T-helper 2 cell (primary cell): ENCODE measurements at places on chromosomes 7 and 10.

DNA sequence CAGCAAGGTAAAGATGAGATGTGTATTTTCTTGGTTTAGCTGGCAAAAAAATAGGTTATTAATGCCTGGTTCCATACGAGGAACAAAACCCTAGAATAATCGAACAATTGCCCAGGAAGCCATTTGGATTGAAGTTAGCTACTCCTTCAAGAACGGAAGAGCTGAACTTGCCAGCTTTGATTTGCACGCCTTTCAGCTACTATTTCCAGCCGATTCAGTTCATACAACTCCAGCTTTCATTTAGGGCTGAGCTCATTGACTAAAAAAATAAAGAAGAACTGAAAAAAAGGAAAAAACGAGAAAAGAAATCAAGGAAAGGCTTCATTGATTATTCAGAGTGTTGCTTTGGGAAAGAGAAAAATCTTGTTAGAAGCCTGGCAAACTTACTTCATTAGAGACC lies 60.4 kb downstream of the PTN start:
- no peak for DNase-seq

GRCh38 chr10:47024046-47024322 lies 112.8 kb downstream of the PTPN20 start:
- DNase-seq: no peak

- no peak for DNase-seq
Observed at GRCh38 chr10:59748834-59749233, 4.4 kb downstream of the MRLN start.

DNA sequence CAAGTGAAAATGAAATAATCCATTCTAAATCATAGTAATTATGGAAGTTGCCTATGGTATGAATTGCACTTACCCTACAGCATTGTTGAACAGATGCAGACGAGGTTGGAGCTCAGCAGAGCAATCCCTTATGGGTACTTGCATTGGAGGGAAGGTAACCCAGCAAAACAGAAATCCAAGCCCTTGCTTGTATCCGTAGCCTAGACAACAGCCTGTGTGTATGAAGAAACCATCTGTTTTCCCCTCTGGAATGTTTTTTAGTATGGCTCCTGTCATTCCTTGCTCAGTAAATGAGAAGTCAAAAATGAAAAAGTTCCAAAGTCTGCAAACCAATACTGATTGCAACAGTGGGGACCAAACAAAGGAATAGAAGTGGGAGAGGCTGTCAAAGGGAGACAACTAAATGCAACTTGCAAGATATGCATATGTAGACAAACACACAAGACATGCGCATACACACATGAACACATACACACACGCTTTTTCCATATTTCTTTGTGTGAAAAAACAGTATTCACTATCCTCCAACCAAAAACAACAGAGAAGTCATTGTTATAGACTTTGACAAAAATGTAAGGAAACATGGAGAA lies 260.8 kb downstream of the DYNC1I1 start:
- no peak for DNase-seq

DNA sequence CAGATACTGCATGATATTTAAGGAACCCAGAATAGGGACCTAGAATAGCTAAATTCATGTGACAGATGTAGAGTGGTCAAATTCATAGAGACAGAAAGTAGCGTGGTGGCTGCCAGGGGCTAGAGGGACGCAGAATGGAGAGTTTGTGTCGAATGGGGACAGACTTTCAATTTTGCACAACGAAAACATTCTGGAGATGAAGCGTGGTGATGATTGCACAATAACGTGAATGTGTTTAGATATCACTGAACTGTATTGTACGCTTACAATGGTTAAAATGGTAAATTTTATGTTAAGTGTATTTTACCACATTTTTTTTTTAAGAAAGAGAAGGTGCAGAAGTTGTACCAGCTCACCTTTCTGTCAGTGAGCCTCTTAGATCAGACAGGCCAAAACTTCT lies 137.8 kb upstream of the TNS3 start:
- DNase-seq: no peak

GRCh38 chr7:101177644-101178043 lies 2.4 kb downstream of the NAT16 start:
- no peak for DNase-seq

DNA sequence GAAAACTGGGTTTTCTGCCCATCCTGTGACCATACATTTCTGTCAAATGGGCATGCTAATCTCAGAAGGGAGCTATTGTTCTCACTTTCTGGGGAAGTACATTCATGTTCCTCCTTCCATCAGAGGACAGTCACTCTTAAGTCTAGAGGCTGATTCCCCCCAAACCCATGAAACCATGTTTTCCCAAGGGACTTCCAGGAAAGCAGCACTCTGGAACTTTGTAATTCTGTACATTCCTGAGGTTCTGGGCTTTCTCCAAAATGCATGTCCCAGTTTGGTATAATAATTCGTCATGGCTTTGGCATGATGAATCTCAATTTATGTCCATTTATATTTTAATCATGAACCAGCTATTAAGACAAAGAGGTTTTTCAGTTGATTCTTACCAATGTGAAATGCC lies 688.1 kb downstream of the LRMDA start:
- DNase-seq: no peak

GRCh38 chr7:41873741-41874140 lies 170.9 kb upstream of the INHBA start:
- no peak for DNase-seq

DNA sequence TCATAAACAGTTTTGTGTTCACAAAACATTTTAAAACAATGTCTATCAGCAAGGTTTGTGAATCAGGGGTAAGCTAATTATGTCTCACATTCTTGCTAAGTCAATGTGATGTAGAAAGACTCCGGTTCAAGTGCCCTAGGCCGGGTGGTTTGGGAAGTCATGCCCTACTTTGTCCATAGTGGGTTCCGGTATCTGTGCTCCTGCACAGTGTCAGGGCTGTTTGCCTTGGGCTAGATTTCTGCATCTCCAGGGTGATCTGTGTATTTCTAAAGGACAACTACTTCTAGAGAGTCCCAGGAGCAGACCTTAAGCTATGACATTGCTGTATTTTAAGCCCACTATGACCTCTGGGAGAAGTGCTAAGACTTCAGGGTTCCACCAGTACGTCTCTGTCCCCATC lies 504.1 kb downstream of the PLXNA4 start:
- DNase-seq: no peak

DNA sequence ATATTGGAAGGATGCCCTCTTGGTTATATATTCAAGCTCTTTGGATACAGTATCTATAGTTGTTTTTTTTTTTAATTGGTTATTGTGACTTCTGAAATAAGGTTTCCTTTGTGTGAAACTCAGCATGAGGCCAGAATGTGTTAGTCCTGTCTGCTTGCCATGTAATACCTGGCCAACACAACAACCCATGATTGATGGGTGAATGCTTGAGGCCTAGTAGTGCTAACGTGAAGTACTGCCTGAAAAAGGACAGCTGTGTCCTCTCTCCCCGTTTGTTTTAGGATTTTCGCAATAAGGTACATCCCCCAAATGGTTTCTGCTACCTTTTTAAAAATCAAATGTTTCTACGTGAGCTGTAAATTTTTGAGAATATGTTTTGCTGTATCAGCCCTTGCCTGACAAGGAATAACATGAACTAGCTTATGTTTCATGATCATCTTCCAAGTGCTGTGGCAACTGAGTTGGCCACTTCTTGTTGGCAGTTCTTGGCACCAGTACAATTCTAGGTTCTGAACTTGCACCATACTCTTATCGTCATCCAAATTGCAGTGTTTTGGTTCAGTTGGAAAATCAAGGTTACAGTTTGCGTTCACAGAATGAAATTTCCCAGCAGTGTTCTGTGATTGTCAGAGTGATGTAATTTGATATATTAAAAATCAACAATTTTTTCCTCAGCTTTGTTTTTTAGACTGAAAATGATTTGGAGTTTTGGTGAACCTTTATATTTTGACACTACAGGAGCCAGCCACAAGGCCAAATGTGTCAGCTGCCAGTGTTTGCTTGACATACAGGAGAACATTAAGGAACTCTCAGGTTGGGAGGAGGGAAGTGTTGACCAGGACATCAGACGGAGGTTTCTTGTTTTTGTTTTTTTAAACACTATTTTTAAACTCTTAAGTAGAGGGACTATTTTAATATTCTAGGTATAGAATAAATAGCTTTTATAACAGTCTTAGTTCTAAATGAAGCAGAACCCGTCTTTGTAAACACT lies 13.5 kb upstream of the ASCC1 start:
- no peak for DNase-seq

DNA sequence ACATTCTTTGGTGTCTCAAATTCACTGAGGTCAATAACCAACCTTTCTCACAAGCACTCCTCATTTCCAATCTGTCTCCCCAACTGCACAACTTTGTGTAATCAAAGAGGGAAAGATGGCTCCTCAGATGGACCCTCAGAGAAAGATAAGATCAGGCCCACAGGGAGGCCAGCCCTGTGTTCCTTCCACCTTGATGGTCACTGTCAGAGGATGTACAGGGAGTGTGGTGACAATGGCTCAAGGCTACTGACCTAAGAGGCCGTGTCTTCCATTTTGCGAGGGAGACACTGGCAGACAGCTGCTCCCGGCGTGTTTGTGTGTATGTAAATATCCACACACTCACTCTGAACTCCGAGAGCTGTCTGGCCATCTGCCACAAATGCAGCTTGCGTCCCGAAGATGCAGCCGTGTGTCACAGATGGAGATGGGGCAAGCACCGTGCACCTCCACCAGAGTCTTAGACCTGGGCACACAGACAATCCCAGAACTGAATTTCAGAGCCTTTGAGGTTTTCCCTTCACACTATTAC lies 712.1 kb upstream of the NRP1 start:
- DNase-seq: no peak

DNA sequence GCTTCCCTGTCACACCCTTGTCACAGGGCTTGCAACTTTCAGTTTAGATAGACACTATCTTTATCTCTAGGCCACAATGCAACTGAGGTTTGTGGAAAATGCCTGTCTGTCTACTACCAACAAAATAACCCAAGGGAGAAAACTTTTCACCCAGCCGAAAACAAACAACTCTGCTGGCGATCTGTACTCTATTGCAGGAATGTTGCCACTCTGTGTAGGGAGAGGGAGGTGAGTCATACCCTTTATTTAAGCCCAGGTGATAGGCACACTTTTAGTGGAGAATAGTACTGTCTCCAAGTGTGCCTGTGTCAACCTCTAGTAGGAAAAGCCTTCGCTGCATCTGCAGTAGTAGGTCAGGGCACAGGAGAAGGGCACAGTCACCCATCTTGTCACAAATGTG lies 108.3 kb downstream of the SLC25A40 start:
- DNase-seq: no peak
